NCI-H187 treated with DMSO at 0.1 percent for 48 hours (cell line): ENCODE measurements at places on chromosomes 11 and 22.

DNA sequence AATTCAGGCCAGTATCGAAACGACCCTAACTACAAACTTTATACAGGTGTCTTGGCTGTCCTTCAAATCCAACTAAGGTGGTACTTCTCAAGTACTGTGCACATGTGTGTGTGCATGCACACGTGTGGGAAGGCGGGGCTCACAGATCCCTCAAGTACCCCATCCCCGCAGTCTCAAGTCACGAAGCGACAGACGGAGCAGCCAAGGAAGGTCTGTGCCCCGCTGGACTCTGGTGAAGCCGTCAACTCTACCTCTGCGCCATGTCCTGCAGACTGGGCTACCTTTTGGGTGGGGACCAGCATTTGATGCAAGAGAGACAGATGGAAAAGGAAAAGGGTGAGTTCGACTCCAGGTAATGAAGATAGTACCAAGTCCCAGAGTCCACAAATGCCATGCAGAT, 169.0 kb downstream of the CRYBB2 start:
- DNase-seq, result no peak

GRCh38 chr11:36431429-36432092, 78.5 kb downstream of the TRAF6 start:
- no peak for DNase-seq

GRCh38 chr11:63240791-63241379, 2.5 kb downstream of the SLC22A25 start:
- DNase-seq, result no peak

DNA sequence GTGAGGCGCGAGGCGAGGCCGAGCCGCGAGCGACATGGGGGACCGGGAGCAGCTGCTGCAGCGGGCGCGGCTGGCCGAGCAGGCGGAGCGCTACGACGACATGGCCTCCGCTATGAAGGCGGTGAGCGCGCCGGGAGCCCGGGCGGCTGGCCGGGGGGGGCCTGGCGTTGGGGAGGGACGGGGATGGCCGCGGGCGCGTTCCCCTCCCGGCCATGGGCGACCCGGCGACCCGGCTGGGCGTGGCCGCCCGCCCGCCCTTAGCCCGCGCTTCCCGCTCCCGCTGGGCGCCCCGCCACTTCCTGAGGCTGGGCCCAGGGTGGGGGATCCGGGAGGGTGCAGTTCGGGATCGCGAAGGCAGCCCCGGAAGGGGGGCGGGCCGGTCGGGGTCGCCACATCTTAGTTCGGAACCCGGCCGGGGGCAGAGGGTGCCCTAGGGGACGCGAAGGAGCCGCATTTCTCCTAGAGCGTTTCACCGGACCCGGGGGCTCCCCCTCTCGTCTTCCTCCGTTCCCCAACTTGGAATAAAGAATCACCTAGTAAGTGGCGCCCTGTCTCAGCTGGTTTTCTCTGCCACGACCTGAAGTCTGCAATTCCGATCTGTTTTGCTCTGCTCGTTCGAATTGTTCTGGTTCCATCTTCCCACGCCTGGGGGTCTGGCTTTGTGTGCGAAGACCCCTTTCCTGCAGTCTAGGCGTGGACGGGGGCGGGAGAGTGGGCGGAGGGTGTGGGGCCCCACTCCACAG, 536 bp downstream of the YWHAH start:
- DNase-seq, result no peak

- no peak for DNase-seq
These were observed 44.1 kb upstream of the CCDC188 start for GRCh38 chr22:20194681-20195593.

DNA sequence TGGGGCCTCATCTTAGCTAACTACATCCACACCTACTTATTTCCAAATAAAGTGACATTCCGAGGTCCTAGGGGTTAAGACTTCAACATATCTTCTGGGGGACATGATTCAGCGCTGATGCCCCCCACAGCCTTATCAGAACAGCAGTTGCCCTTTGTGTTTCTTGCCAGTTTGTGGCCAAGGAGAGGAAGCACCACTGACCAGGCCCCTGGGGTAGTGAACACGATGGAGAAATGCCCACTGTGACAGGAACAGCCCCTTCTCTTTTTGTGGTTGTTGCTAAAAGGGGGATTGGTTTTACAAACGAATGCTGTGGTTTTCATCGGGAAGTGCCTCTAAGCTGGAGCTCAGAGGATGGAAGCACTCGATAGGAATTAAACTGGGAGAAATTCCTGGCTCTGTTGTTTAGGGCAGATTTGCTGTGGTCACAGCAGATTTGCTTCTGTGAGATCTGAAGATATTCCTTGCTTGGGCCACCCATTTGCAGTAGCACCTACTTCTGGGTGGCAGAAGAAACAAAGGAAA, 88.8 kb downstream of the ABTB2 start:
- DNase-seq, result no peak

DNA sequence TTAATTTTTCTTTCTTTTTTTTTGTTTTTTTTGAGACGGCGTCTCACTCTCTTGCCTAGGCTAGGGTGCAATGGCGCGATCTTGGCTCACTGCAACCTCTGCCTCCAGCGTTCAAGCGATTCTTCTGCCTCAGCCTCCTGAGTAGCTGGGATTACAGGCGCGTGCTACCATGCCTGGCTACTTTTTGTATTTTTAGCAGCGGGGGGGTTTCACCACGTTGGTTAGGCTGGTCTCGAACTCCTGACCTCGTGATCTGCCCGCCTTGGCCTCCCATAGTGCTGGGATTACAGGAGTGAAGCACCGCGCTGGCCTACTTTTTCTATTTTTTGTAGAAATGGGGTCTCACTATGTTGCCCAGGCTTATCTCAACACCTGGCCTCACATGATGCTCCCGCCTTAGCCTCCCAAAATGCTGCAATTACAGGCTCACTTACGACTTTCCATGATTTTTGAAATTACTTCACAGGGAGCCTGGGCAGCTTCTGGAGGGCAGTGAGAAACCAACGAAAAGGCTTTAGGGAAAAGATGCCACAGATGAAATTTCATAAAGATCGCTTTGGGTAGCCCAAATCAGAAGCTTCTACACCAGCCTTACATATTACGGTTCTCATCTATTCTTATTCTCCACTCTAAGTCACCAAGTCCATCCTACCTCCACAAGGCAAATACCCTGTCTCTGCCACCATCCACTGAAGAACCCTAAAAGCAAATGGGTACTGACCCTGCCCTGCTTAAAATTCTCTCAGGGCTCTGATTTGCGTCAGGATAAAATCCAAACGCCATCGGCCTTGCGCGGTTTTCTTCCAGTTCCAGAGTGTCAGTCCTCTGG, 866 bp upstream of the RRM1 start:
- DNase-seq, result no peak

DNA sequence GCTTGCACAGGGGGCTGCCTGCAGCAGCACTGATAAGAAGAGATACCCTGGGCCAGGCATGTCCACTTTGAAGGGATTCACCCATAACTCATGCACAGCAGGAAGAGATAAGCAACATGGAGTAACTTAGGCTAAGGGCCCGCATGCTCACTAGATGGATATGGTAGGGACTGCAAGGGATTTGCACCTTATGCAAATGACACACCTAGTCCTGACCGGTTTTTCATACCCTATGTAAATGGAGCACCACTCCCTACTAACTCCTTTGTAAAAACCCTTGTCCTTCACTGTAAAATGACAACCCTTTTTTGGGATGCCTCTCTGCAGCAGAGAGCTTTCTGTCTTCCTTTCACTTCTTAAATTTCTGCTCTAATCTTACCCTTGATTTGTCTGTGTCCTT, 658.9 kb upstream of the CCDC179 start:
- DNase-seq, result no peak

DNA sequence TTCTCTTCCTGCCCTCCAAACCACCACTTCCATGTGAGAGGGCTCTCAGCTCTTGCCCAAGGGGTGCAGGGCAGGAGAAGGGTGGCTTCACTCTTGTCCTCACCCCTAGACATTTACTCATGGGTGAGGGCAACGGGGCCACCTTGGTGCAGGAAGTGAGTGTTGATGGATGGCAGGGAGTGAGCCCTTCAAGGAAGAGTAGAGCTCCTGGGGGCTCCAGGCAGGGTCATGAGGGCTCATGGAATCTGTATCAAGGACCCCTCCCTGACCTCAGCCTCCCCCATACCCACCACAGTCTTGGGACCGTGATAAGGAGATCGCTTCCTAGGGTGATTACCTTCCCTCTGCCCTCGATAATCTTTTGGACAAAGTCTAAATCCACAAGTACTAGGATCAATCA, 37.8 kb downstream of the TSPAN18 start:
- no peak for DNase-seq

DNA sequence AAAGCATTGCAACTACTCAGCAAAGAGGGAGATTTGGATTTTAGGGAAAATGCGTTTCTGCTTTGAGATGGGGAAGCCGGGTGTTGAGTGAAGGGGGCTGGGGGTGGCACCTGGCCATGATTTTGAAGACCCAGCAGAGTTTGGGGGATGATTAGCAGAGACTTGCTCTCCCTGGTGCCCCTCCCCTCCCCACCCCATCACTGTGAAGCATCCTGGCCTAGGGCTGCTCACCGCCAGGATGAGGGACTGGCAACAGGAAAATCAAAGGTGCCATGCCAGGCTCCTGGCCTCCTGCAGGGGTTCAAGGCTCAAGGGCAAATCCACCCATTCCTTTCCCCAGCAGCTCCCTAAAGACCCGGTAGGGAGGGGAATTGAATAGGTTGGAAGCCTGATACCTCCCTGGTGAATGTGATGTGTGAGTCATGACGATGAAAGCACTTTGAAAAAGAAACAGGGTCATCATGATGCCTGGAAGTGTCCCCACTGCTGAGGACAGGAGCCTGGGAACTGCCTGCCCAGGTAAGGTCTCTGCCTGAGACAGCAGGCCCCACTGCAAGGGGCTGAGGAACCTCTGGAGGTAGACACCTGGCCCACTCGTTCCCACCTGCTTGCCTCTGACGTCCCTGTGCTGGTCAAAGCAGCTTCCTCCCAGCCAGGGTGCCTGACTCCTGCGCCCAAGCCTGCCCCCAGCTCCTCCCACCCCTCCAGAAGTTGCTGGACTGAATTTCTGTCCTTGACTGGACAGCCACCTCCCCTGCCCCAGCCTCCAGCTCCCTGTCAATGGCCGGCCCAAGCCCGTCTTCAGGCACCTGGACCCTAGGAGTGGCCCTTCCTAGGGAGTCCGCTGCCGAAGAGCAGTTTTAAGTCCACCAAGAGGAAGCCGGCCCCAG, 1.7 kb downstream of the CHST1 start:
- no peak for DNase-seq

DNA sequence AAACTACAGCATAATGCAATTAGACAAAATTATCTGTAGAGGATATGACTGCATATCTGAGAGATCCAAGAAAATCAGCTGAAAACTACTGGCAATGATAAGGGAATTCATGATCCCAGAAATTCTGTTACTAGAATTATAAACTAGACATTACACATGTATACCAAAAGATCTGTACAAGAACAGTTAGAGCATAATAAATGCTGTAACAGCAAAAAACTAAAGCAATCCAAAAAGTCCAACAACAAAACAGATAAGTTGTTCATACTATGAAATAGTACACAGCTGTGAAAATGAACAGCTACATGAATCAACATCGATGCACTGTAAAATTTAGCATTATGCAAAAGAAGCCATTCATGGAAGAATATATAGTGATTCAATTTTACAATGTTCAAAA, 6.0 kb downstream of the ZNF214 start:
- no peak for DNase-seq

DNA sequence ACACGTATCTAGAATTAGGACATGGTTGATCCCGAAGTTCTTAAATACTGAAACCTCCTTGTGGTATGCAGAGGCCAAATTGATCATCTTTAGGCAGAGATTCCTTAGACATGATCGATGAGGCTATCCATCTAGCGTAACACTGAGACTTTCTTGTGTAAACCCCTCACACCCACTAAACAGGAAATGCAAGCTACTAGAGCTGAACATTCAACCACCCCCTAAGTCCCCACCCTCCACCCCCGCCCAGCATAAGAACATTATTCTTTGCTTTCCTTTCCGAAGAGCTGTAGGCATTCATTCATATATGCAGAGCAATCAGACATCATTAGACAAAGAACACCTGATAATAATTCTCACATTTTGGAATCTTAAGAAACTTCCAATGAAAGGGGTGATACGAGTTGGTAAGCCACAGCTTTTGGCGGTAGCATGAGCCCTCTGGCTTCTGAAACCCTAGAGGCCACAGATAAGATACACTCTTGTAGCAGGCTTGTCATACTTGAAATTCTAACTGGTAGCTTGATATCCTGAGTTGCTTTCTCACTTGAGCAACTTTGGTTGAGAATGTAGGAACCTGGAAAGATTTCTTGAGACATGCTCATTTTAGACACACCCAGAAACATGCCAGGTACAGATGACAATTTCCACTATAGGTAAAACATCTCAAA, 42.2 kb downstream of the FLI1 start:
- no peak for DNase-seq
